NCI-H524 treated with DMSO at 0.1 percent for 48 hours (cell line): ENCODE measurements at places on chromosomes 12 and 14.

DNA sequence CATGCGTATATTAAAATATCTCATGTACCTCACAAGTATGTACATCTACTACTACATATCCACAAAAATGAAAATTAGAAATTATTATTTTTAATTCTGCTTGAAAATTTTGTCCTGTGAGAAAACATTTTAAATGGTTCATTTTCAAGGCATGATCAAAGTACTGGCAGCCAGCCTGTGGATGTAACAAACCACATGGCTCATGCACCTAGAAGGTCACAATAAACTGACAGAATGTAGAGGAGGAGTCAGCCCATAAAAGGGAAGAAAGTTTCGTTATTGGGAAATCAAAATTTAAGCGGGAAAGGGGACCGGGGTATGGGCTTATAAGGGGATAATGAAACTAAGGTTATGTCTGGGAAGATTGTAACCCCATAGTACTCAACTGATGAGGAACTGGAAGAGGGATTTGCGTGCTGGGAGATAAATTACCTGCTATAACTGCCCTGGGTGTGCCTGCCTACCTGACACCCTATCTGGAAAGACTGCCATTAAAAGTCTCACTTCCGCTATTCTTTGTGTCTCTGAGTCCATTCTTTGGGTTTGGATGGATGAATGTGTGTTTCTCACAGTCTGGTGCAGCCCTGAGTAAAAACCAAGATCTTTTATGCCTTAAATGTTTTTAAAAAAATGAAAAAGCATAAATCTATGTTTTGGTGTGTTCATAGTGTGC, 62.2 kb upstream of the PCED1B start:
- DNase-seq = no peak

DNA sequence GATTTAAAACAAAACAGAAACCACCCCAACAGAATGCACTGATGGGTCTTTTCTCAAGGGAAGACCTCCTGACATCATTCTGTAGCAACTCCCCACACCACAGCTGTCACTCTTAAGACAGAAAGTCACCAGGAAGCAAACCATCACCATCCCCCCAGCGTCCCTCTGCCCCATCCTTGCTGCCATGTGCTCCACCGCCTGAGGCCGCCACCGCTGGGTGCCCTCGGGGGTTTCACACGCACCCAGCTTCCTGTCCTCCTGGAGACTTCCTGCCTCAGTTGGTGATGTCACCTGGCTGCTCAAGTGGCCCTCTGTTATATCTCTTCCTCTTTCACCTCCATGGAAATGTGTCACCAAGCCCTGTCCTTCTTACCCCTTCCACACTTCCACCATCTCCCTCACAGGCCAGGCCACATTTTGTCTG, 71.4 kb upstream of the GPR68 start:
- DNase-seq = no peak

- no peak for DNase-seq
These were observed 118.1 kb upstream of the SLC38A2 start for GRCh38 chr12:46490635-46491034.

- DNase-seq = no peak
These were observed 49.1 kb upstream of the RIMBP2 start for GRCh38 chr12:130765186-130765659.

DNA sequence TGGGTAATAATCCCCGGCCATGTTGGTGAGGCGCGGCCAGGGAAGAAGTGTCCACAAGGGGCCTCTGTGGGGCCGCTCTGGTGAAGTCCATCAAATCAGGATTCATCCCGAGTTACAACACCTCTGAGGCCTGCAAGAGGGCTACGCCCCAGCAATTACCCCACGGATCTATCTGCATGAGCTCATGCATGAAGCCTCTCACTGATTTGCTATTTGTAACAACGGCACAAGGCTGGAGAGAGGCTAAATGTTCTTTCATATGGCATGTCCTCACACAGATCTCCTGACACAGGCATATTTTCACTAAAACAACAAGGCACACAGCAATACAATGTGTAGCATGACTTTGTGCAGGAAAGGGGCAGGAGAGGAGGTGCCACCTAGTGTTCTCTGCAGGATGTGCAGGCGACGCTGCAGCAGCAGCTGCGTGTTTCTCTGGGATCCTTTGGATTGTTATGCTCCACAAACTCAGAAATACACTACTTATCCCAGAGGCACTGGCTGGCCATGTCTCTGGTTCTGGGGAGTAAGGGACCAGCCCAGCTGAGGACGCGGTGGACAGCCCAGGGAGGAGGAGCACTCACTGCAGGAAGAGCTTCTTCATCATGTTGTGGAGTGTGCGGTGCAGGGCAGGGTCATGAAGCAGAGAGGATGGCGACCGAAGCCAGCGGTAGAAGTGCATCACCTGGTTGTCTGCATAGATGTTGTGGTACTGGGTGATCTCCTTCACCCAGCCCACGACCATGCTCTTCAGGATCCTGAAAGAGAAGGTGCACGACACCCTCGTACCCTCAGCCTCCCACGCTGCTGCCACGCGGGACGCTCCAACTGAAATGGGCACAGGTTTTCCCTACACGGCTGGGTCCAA, 20.2 kb downstream of the P2RX2 start:
- no peak for DNase-seq

DNA sequence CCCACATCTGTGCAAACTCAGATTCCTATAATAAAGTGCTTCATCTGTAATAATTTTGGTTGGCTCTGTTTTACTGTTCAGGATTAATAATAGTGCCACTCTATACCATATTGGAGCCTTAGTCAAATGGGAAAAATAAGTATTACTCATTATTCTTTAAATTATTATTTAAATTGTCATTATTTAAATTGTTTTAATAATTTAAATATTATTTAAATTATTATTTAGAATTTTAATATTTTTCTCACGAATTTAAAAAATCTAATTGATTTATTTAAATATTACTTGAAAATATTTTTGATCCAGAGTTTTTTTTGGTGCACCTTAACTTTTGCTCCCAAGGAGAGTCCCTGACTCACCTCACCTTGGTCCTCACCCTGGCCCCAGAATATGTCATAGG, 245.7 kb upstream of the MDGA2 start:
- DNase-seq = no peak

DNA sequence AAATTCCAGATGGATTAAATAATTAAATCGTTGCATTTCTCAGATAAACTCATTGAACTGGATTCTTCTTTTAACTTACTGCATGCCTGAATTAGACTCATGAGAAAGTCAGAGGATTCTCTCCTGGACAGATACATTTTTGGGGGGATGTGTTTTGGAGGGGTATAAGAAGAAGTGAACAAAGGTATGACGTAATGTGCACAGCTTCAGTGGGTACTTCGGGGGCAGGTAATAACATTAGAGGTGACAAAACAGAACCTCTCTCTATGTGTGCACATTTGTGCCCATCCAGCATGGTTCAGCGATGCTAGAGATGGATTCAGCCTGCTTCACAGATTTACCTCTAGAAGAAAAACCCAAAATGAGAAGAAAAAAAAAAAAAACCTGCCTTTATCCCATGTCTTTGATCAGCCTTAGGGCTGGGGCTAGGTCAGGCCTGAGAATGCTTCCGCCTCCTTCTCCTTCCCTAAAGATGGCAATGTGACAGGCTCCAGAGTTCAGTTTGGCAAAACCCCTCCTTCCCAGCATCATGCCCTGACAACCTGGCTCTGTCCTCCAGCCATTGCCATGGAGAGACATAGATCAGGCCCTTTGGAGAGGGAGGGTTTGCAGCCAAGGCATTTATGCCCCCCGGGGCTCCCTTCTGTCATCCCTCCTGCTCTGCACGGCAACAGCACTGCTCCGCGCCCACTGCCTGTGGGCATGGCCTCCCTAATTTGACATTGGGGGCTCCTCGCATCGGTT, 166.7 kb downstream of the KCNA5 start:
- no peak for DNase-seq

DNA sequence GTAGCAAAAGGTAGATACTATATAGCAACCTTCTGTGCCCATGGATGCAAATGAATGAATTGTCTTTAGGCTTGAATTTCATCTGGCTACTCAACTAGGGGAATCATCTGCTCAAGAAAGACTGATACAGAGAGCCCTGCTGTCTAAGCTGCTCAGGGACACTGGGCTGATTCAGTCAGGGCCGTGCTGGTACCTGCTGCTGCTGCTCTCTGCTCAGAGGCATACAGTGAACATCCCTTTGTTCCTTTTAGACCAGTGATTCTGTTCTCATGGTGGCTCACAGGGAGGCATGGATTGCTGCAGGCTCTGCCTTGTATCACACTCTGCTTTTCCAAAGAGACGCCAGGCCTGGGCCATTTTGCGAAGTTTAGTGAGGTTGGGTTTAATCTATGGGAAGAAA, 14.1 kb downstream of the EIF2B2 start:
- DNase-seq = no peak

- no peak for DNase-seq
These were observed 50.1 kb downstream of the TMEM132C start for GRCh38 chr12:128316973-128317526.

DNA sequence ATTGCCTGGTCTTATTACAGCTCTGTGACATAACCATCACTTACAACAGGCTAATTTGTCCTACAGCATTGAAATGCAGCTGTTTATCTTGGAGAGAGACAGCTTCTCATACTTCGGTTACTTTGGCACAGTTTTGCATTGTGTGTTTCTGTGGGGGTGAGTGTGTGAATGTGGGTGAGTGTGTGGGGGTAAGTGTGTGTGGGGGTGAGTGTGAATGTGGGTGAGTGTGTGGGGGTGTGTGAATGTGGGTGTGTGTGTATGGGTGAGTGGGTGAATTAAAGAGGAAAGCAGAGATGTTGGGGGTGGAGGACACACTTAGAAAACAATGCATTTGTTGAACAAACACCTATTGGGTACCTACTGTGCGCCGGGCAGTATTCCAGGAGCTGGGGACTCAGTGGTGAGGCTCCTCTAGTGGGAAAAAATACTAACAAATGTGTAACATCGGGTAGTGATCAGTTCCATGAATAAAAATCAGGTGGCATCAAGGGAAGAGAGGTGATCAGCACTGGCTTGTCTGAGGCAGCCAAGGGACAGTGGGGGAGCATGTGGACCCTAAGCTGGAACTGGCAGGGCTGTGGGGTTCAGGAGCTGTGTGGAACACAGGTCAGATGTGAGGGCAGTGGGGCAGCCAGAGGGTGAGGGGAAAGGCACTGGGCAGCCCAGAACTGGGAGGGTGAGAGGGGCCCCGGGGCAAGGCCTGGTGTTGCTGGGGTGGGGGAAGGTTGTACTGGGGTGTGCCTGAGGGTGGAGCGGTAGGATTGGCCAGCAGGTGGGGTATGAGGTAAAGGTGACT, 44.1 kb upstream of the AMN start:
- DNase-seq = no peak

GRCh38 chr12:122097584-122097926, 19.0 kb downstream of the MLXIP start:
- DNase-seq = no peak

GRCh38 chr12:104306943-104307654, 3.6 kb downstream of the EID3 start:
- no peak for DNase-seq

GRCh38 chr14:94161058-94161457, 13.1 kb upstream of the PPP4R4 start:
- DNase-seq = no peak

DNA sequence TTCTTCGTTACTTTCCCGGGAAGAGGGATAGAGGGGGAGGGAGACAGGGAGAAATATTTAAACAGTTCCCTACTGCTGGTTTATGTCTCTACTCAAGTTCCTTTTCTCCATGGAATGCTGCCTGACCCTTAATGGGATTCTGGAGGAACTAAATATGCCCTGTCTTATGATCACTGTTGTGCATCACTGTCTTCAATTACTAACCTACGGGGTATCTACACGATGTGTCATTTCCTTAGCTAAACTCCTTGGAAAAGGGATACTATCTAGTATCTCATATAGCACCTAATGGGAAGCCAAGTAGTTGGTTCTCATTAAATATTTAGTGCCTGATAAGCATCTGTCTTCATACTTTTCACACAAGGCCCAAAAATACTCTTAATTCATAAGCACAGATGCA, 37.5 kb upstream of the FBLN5 start:
- DNase-seq = no peak

DNA sequence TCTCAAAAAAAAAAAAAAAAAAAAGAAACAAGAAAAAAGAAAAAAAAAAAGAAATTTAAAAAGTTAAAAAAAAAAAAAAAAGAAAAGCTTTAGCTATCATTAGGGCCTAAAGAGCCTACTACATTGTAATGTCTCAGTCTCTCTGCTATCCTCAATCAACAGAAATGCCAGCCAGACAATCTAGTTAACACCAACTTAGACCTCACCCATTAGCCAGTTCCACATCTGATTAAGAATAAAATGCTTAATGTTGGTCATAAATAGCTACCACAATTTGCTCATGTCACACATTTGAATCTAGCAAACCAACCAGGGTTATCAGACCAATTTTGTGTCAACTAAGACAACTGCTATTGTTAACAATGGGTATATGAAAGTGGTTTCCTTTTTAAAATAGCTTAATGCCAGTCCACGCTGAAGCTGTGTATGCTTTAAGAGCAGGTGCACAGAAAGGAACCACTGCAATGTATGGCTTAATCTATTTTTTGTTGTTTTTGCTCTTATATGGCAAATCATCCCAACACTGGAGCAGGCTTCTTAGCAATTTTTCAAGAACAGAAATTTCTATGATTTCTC, 45.5 kb upstream of the SELPLG start:
- no peak for DNase-seq

GRCh38 chr12:26319511-26319910, 124.1 kb downstream of the SSPN start:
- no peak for DNase-seq

DNA sequence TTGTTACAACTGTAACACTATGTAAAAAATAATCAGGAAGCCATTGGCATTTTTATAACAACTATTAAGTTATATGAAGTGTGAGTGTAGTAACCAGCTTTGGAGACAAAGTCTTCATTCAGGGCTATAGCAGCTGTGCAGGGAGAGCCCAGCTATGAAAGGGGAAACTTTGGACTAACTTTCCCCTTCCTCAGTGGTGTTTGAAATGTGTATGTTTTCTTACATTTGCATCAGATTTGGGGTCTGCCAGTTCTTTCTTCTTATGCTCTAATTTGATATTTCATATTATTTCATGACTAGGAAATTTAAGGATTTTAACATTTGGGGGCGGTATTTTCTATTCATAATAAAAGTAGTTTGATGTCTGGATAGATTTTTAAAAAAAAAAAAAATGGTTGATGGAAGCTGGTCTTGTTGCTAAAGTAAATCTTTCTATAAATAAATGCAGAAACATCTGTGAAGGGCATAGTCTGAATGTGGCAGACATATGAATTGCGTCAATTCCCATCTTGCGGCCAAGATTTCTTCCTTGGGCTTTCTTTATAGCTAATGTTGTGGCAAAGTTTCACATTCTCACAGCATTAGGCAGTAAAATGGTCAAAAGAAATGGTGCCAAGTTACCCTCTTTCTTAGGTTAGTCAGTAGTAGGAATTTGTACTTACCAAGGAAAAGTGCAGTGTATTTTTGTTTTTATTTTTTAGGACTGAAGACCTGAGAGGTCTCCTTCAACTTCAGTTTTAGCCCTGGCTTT, 35.6 kb downstream of the RASSF8 start:
- no peak for DNase-seq

- peak; percentile 16 for DNase-seq
These were observed 93.7 kb downstream of the DHRS2 start for GRCh38 chr14:23729720-23730387.
